ENCODE measurements at places on chromosomes 4 and X.

- DNase-seq: no peak
These were observed 56.4 kb upstream of the HHIP start for GRCh38 chr4:144589512-144589911.

DNA sequence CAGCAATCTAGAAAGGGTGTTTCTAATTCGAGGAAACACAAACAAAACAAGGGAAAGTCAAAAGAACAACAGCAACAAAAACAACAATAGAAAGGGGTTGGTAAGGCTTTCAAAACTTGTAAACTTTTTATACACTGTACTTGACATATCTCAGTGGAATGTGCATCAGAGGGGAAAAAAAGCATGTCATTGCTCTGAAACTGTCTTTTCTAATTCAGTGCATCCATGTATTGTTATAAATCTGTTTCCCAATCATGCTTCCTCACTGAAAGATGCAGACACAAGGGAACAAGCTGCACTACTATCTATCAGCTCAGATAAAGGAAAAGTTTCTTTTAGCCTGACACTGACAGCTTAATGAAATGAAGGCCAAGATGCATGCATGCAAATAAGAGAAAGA lies 44.2 kb upstream of the PCDH18 start:
- DNase-seq: no peak

GRCh38 chr4:45795135-45795534 lies 328.7 kb downstream of the GABRG1 start:
- DNase-seq: no peak

- DNase-seq: no peak
These were observed 591.4 kb upstream of the PCDH10 start for GRCh38 chr4:132557660-132558059.

DNA sequence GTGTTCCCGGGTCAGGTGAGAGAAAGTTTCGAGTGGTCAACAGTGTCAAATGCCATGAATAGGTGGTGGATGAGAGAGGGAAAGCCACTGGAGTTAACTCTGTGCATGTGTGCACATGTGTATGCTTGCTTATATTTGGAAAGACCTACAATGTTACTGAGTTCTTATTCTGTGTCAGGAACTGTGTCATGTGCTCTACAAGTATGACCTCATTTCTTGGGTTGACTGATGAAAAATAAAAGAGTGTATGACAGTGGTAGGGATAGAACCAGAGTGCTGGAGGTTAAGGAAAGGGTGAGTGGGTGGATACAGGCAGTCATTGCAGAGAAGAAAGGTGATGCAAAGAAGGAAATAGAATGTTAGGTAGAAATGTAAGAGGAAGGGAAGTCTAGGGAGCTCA lies 22.1 kb upstream of the DGKK start:
- DNase-seq: no peak

DNA sequence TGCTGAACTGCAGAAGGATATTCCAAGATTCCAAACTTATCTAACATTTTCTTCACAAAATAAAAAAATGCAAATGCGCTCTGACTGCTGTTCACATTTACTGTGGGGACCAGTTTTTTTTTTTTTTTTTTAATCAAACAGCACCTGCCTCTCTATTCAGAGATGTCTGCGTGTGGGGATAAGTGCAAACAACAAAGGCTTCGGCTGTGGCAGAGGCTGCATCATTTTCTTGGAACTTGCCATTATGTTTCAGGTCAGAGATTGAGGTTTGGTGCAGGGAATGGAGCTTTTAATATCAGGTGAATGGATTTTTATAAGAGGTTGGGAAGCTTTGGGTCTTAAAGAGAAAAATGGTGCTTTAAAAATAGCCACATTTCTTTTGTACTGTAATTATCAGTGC lies 78.2 kb upstream of the TET2 start:
- no peak for DNase-seq

DNA sequence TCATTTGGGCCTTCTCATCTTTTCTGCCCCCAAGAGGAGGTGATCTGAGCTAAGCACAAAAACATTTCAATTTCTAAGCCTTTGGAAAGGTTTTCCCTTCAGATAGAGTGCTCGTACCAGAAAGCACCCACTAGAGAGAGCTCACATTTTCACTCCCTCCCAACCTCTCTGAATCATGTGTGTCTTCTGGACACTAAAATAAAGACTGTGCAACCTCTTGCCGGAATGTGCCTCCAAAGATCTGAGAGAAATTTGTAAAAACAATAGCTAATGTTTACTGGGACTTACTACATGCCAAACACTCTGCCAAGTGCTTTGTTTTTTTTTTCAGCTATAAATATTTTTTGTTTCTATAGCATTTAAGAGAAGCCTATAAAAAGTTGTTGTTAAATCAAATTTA lies 120.6 kb upstream of the LNX1 start:
- DNase-seq: no peak

- DNase-seq: no peak
These were observed 91.9 kb upstream of the ETNPPL start for GRCh38 chr4:108854786-108855185.

DNA sequence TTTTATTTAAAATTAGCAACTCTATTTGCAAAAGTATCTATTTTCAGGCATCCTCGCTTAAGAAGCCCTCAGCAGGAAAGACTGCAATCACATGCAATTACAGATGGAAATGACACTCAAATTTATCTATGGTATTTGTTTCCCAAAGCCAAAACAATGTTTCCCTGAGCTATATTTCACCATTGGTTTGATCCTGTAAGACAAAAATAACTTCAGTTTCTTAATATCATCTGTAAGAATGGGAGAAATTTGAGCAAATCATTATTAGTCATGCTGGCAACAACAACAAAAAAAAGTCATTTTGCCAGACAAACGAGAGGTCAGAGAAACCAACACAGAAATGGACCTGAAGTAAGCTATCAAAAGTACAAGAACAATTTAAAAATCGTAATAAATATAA lies 204.1 kb downstream of the NR3C2 start:
- DNase-seq: no peak

DNA sequence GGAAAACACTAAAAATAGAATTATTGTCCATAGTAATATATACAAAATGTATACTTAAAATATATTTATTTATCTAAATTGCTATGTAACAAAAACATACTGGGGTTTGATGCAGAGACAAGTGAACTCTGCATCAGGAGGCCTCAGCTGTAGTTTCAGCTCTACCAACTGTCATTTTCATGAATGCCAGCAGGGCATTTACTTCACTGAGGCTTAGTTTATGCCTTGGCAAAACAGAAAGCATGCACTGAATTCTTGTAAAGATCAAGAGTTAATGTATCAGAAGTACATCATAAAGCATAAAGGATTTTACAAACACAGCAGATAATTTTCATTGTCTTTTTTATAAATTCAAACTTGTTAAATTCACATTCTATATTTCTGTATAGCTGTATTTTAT lies 577.0 kb downstream of the C4orf33 start:
- no peak for DNase-seq

DNA sequence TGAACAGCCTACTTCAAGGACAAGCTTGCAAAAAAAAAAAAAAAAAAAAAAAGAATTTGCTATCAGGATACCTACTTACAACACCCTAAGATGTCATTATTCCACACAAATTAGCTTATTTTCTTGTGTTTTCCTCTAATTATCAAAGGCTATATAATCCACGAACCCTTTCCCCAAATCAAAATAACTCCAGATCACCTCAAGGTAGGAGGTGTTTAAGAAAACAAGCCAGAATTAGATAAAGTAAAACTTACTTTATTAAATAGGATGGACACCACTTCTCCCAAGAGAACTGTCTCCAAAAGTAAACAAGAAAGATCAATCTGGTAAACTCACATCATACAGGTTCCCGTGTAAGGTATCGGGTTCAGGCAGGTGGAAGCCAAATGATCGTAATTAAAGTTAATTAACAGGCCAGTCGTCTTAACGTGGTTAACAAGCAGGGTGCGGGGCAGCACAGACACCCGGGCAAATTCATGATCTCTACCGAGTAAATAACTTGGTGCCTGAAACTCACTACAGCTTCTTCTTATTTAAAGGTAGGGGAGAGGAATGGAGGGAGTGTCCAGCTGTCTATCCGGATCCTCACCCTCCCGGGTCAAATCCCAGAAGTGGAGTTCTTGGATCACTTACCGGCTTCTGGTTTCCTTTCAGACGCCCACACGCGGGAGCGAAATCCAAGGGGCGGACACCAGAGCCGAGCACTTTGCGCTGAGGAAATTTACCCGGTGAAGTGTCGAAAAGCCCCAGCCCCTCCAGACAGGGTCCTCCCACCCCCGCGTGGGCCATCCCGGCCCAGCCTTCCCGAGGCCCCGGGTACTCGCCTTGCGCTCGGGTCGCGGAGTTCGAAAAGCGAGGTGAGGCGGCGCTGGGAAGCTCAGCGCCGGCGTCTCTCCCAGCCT lies 708 bp downstream of the ARAP2 start:
- DNase-seq: peak; percentile 33

DNA sequence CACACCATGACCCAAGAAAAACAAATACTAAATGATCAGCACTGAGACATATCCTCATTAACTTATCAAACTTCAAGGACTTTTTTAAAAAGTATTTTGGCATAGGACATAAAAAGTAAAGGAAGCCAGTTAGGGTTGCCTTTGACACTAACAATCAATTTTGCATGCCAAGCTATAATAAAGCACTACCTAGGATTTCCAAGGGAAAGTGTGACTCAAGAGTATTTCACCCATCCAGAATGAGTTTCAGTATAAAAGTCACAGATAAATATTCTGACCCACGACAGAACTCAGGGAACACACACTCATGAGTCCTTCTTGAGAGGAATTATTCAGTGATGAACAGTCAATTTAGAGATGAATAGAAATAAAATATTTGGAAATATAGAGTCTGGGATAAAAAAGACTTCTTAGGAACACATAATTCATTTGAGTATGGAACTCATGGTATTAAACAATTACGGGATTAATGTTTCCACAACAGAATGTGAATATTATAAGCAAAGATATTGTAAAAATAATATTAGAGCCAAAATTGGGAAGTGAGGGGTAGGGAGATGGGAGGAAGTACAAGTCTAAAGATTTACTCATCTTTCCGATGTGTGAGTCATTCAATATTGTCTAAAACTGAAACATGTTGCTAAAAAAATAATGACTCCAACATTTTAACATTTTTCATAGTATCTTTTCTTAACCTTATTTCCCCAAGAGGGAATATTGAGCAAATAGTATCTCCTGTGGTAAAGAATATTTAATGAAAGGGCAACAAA lies 143.5 kb upstream of the LNX1 start:
- DNase-seq: no peak

- DNase-seq: no peak
These were observed 36.0 kb downstream of the NOP14 start for GRCh38 chr4:2927016-2927695.

GRCh38 chrX:37476571-37477170 lies 94.8 kb upstream of the LANCL3 start:
- no peak for DNase-seq

DNA sequence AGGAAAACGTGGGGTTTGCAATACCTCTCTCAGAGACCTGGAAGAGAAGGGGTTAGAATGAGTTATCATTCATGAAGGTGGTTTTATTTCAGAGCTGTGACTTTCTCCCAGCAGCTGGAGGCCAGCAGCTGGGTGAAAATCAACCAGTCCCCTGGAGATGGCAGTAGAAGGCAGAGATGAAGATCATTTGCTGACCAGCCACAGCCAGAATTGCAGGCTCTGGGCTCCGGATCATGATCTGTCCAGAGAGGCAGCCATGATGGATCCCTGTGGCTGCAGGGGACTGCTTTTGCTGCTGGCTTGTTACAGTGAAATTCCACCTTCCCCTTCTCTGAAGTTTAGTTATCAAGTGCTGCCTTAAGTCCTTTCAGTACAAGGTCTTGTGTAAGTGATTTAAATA lies 46.9 kb upstream of the TAB3 start:
- no peak for DNase-seq

- no peak for DNase-seq
These were observed 517.2 kb upstream of the ADGRL3 start for GRCh38 chr4:60682901-60683300.

DNA sequence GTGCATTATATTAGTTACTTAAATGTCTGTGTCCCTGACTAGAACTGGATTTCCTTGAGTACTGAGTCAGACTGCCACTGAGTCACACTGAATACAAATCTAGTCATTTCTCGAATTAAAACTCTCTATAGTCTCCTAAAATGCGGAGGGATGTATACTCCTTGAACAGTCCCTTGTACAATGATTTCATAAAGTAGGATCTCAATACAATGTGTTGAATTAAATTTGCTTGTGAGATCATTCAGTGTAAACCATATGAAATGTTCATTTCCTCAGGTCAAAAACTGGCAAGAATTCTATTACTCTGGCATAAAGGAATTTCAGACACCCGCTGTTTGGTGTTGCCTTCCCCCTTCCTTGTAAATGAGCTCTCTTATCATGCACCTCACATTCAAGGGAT lies 17.5 kb upstream of the FAM241A start:
- DNase-seq: no peak

- no peak for DNase-seq
These were observed 256.9 kb downstream of the ADAMTS3 start for GRCh38 chr4:72312032-72312650.

- no peak for DNase-seq
These were observed at the start of gene BANK1 for GRCh38 chr4:101790521-101791181. Gene BANK1, plus strand, starts transcription at chr4:101790730. Its CDS starts 151 bp downstream, at chr4:101790881.

- DNase-seq: no peak
These were observed 2412.8 kb downstream of the ARAP2 start for GRCh38 chr4:33831442-33832066.

DNA sequence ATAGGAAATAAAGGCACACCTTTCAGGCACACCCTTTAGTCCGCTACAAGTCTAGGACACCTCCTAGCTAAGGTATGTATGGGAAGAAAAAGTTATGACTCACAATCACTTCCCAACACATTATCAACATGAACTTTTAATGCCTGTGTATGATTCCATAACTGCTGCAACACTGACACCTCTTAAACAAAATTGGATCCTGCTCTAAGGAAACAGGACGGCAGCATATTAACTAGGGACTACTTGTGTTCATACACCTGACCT lies 2.4 kb upstream of the PPP3CA start:
- DNase-seq: no peak

- DNase-seq: no peak
These were observed 718.7 kb upstream of the MAGEB2 start for GRCh38 chrX:29496636-29497180.

DNA sequence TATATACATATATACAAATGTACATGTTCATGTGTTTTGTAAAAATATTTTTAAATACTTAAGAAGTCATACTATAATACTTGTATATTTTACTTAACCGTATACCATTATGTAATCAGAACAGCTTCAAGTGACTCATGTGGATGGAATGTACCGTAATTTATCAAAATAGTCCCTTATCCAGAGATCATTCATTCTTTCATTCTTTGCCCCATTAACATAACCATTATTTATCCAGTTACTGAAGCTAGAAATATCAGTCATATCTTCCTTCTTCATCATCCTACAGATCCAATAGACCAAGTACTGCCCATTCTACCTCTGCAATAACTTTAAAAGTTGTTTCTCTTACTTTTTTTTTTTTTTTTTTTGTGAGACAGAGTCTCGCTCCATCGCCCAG lies 164.2 kb downstream of the MAB21L2 start:
- DNase-seq: no peak

DNA sequence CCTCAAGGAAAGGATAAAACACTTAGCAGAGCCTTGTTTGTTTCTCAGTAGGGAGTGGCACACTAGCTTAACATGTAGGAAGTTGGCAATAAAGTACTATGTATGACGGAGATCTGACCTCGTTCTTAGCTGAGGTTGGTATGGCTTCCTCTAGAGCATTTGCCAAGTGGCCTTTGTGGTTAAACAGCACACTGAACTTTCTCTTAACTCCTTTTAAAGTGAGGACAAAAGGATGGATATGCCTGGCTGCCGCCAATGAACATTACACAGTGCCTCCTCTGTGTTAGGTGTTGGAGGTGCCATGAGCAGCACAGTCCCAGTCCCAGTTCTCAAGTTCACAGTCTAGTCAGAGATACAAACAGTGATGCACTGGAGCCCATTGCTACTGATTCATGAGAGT lies 54.4 kb downstream of the VGLL1 start:
- no peak for DNase-seq
